ENCODE measurements at places on chromosomes 2 and 18.

GRCh38 chr2:234528410-234529148, 31.7 kb upstream of the ARL4C start:
- DNase-seq = no peak

DNA sequence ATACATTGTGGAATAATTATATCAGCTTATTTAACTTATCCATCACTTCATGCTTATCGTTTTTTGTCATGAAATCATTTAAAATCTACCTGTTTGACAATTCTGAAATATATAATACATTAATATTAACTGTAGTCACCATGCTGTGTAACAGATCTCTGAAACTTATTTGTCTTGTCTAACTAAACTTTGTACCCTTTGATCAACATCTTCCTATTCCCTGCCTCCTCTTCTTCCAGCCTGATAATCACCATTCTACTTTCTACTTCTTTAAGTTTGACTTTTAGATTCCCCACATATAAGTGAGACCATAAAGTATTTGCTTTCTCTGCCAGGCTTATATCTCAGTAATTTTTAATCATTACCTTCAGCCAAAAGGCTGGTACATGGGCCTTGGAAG, 134.2 kb upstream of the LINC00305 start:
- DNase-seq = no peak

GRCh38 chr2:212659441-212659840, 120.8 kb upstream of the ERBB4 start:
- DNase-seq = no peak

DNA sequence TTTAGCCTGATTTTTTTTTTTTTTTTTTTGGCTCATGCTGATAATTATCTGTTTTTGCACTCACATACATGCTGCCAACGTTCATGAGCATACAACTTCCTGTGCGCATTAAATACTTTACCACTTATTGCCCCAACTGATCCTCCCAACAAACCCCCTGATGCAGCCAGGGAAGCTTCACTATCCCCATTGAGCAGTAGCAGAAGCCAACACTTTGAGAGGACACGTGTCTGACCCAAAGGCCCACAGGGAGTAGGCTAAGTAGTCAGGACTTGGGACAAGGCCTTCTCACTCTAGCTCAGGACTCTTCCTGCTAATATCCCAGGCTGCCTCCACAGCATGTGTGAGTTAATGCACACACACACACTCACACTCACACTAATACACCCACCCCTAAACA, 36.2 kb upstream of the MAT2A start:
- no peak for DNase-seq

DNA sequence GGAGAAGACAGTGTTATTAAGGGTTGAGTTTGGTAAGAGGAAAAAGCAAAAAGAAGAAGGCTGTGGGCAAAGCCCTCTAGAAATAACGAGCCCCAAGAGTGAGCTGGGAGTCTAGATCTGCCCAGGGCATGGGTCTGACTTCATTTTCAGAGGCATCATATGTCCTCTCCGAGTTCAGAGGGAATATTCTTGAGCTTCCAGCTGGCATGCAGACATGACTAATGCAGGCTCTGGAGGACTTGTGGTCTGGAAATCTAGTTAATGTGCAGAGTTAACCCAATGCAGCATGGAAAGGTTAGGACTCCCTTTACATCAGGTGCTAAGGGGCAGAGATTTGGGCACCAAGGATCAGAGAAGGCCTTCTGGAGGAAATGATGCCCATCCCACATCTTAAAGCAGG, 7.3 kb downstream of the ACMSD start:
- peak; percentile 57 for DNase-seq

GRCh38 chr2:25557179-25558036, 116.0 kb downstream of the DTNB start:
- DNase-seq = no peak

DNA sequence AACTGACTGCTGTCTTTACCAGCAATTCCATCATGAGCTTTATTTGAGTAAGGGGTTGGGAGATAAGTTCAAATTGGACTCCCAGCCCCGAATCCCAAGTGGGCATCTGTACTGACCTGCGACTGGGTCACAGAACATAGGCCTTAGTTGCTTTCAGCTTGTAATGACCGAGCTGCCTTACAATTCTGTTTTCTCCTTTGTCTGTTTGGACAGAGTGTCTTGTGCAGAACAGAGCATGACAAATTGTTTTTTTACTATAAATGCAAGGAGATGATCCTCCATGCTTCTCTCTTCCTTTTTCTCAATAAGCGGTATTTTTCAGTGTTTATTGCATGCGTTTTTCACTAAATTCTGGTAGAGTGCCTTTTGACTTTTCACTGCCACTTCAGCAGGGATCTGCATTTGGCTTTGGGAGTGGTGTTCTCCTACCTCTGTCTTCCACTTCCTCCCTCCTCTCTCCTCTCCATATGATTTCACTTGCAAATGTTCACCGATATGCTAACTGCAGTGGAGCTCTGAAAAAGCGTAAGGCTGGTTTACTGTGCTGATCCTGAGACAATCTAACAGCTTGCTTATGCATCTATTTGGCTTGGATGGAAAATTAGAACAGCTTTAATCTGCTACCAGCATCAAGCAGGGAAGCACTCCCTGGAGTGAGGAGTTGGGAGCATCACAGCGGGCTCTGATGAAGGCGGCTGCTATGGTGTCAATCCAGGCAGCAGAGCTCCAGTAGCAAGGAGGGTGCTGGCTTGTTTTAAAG, 158.8 kb upstream of the SMIM21 start:
- DNase-seq = no peak

DNA sequence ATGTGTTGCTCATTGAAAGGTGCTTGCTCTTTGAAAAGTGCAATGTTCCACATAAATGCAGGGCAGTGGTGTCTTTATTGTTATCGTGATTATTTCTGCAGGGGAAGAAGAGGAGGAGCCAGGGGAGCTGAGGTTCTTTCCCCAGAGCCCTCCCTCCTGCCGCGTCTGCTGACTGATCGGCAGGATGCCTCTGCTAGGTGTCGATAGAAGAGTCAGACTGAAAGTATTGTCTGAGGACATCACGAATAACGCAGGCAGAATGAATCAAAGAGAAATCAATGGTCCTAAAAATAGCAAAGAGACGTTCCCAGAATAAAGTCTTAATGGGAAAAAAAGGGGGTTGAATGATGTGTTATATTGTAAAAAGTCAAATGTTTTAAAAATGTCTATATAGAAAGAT, 47.4 kb upstream of the SIX3 start:
- DNase-seq = no peak

GRCh38 chr2:71705171-71705960, 252.0 kb downstream of the DYSF start:
- DNase-seq = no peak

DNA sequence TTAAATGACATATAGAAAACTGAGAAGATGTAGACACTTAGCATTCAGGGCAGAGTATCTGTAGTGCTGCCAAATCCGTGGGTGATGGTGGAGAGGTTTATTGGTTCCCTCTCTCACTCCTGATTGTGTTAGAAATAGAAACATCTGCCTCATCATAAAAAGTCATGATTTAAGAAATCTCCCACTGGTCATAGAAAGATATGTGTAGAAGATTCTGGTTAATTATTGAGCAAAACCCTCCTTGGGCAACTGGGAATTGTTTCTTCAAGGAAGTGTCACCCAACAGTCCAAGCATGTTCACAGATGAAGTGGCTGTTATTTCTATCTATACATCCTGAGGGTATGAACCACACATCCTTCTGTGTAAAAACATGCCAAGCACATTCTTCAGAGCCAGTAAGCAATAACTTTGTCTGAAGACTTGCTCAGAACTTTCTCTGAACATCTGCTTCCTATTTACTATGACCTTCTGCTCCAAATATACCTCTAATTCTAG, 33.6 kb upstream of the CHRNA1 start:
- no peak for DNase-seq

DNA sequence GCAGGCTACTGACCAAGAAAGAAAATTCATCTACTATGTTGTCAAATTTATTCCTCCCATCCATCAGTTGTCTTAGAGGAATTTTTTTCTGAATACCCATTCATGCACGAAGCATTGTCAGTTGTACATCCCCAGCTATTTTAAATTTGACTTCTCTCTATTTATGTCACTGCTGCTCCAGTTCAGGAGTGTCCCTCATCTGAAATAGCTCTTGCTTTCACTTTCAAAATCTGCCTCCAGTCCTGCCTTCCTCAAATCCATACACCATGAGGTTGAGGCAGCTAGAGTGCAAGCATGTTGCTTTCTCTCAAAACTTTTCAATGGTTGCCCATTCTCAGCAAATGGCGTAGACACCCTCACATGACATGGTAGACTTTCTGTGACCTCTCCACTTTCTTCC, 335.4 kb upstream of the CDH2 start:
- DNase-seq = no peak

- DNase-seq = no peak
These were observed 147.7 kb upstream of the SPATS2L start for GRCh38 chr2:200158647-200159356.

- DNase-seq = no peak
These were observed 3.5 kb downstream of the LOXL3 start for GRCh38 chr2:74550231-74550630.

DNA sequence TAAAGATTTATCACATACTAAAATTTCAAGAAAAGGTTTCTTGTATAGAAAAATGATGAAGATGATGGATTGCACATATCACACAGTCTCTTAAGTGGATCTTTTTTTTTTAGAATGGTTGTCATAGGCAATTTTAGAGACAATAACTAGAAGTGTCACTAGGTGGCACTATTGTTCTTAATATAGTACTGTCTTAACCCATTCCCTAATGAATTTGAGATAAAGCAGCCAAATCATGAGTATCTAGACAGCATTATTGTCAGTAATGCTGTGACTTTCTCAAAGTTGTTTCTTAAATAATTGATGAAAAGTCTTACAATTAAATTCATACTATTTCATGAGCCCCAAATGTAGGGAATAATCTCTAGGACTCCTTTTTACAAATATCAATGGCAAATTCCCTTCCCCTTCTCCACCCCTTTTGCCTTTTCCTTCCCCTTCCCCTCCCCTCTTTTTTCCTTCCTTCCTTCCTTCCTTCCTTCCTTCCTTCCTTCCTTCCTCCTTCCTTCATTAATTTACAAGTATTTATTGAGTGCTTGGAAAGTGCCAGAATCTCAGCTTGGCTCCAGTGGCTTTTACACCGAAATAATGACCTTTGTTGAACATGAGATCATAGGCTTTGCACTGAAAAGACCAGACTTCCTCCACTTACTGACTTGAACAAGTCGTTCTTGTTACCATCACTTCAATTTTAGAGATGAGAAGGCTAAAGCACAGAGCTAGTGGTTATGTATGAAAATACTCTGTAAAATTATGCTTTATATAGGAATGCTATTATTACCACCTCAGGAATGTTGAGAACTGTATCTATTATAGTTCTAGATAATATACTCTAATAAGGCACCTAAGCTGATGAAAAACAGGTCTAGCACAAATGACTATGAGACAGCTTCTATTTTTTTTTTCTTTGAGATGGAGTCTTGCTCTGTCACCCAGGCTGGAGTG, 19.8 kb downstream of the MYL12B start:
- no peak for DNase-seq

DNA sequence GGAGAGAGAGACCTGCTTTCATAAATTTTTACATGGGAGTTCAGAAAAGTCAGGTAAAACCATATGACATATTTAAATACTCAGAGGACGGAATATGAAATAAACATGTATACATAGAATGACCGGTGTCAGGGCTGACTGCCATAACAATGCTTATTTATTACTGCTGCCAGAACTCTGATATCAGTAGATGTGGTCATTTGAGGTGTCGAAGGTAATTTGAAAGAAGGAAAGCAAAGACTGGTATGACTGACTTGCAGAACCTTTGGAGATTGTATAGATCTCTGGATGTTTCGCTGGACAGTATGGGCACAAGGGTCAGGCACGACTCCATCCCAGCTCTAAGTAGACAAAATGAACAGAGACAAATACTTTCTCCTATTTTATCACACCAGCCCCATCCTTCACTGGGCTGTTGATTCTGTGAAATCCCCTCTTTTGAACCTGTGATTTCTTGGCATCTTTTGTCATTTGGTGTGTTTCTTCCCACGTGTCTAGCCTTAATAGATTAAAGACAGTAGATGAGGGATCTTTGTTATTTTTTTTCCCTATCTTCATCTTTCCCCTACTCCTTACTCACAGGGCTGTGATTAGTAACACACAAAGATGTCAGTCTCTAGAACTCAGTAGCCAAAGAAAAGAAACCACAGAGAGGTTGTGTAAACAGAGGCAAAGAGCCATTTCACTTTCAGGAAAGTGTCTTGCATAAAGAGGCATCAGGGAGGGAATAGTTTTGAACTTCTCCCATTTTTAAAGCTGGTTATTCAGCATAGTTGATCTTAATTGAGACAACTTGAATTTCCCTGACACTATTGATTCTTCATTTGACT, 61.6 kb downstream of the ICOS start:
- peak; percentile 9 for DNase-seq

DNA sequence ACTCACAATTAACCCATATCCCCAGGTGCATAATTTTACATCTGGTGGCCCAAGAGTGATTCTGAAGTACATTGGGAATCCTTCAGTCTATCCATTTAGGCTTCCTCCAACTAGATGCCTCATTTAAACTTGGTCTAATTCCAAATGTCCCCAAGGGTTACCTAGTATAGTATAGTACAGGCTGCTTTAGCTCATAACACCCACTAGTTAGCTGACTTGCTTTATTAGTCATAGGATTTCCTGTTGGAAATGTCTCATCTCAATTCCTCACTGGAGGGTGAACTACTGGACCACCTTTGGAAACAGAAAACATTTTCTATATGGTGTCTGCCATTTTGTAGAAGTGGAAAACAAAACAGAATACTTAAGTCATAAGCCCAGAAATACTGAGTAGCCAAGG, 202.5 kb upstream of the SESTD1 start:
- no peak for DNase-seq

GRCh38 chr2:73856214-73856613, 27.5 kb downstream of the STAMBP start:
- peak; percentile 93 for DNase-seq

DNA sequence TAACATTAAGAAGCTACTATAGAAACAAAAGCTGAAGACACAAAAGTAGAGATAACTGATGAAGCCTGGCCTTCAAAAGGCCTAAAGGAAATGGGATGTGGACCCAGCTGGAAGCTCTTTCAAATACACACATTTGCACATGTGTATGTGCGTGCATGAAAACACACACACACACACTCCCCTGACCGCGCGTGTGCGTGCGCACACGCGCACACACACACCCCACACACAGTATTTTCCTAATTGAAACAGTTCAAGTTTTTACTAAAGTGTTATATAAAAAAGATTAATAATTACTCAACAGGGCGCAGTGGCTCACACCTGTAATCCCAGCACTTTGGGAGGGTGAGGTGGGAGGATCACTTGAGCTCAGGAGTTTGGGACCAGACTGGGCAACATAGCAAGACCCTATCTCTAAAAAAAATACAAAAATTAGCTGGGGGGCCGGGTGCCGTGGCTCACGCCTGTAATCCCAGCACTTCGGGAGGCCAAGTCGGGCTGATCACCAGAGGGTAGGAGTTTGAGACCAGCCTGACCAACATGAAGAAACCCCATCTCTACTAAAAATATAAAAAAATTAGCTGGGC, 111.5 kb downstream of the PLEKHM3 start:
- DNase-seq = no peak

DNA sequence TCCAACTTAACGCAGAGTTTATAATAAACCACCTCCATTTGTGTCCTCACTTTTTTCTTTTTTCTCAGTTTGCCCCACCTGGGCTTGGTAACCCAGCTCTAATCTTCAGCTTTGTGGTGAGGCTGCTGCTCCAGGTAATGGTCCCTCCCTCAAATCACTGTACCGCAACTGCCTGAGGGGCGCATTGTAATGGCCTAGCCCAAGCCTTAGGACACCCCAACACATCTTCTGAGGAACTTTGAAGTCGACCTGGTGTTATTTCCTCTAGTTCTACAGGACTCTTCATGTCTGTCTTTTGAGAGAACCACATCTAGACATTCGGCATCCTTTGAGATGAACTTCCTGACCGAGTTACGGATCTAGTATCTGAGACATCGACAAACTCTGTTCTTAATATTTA, 99.7 kb downstream of the PLEKHM3 start:
- no peak for DNase-seq
